HAP-1 (cell line): ENCODE measurements at places on chromosomes 16 and 17.

DNA sequence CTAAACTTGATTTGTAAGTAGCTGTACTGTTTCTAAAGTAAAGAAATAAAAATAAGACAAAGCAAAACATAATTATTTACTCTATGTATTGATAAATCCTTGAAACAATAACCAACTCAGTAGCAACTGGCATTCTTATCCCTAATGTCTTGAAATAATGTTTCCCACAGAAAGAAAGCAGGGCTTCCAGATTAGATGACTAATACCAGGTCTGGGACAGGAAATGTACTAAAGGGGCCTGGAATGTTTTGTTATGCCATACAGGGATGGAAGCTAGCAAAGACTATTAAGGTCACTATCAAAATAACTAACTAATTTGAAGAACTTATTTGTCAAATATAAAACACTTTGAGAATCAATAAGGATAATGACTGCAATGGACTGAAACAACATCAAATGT lies 82.1 kb downstream of the CFDP1 start:
- DNase-seq: no peak

DNA sequence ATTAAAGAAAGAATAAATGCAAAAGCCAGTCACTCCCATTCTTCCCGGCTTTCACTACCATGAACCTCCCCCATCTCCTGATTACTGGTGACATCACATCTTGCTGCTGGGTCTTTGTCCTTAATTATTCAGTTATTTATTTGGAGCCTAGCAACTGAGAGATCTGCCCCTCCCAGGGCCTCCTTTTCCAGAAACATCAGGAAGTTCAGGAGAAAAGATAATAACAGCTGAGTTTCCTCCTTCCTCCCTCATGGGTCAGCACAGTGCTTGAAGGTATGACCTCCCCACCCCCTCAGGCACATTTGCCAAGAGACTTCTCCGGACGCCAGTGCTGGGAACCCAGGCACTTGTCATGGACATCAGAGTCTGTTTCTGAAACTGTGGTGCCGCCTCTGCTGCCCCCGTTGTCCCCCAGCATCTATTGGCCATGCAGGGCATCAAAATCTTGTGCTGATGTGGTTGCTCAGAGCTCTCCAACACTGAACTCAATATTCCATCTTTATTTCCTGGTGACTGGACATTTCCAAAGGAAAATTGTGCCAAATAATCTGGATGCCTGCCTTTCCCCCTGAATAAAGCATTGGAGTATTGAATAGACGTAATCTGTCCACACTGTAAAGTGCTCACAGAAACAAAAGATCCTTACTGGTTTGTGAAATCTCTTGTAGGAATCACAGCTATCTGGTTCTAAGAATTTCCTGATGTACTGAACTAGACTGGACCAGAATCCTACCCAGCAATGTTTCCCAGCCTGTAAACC lies 71.8 kb downstream of the ZNF18 start:
- DNase-seq: no peak

GRCh38 chr17:57557834-57558681 lies 187.0 kb downstream of the CCDC182 start:
- DNase-seq: no peak

- DNase-seq: no peak
These were observed 54.1 kb downstream of the TNFRSF13B start for GRCh38 chr17:16917671-16918394.

DNA sequence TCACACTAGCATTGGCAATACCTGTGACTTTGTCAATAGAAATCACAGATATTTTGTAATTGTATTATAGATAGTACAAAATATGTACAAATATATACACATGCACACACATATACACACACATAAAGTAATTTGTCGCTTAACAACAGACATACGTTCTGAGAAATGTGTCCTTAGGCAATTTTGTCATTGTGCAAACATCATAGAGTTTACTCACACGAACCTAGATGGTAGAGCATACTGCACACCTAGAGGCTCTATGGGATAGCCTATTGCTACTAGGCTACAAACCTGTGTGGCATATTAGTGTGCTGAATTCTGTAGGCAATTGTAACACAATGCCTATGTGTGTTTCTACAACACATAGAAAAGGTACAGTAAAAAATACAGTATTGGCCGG lies 11.0 kb downstream of the UNC119 start:
- no peak for DNase-seq

GRCh38 chr16:20879175-20880040 lies 20.8 kb downstream of the DCUN1D3 start:
- DNase-seq: no peak

DNA sequence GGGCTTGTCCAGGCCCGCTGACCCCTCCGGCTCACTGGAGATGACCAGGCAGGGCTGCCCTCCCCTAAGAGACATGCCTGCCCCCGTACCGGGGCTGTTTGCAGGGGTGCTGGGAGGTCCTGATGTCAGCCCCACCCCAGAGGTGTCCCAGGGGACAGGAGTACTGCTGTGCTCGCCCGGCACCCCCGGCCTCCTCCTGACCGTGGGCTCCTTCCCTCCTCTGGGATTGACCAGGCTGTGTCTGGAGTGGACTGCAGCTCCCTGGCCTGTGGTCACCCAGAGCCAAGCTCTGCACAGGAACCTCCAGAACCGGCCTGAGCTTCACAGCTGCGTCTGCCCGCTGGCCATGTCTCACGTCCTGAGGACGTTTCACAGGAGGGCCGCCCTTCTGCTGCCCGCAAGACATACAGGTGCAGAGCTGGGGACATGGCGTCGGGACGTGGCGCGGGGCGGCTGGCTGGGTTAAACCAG lies 53.2 kb downstream of the LMF1 start:
- DNase-seq: no peak

DNA sequence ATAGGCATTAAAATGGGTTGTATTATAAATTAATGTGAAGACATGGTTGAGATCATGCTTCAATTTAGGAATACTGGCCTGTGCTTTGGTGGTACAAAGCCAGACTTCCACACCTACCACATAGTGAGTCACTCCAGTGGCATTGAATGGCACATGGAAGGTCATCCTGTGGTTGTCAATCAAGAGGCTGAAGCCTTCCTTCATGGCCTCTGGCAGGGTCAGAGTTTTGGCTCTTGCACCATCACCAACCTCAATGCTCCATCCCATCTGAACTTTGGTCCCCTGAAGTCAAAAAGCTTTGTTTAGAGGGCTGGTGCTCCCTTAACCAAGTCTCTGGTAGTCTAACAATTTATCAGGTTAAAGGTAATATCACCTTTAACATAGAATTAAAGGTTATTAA lies 6.1 kb downstream of the ZP2 start:
- DNase-seq: no peak

GRCh38 chr16:51731160-51731559 lies 580.1 kb upstream of the SALL1 start:
- no peak for DNase-seq

- no peak for DNase-seq
These were observed 39.8 kb downstream of the ARL4D start for GRCh38 chr17:43438626-43439025.

DNA sequence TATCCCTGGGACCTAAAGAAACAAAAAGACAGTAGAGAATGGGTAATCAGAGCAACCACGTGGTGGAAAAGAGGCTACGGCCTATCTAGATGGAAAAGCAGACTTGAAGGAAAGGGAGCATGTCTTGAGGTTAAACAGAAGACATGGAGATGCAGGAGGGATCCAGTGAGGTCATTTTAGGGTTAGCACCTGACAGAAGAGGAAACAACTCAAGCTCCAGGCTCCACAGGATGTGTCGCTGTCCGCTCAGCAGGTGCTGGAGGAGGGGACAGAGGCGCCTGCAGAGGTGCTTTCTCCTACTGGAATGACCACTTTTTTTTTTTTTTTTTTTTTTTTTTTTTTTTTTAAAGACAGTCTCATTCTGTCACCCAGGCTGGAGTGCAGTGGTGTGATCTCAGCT lies 47.5 kb upstream of the CLEC3A start:
- DNase-seq: peak; percentile 15

GRCh38 chr17:65356536-65356935 lies 204.9 kb downstream of the AXIN2 start:
- no peak for DNase-seq

GRCh38 chr17:48472411-48473281 lies 42.6 kb upstream of the SKAP1 start:
- DNase-seq: no peak

DNA sequence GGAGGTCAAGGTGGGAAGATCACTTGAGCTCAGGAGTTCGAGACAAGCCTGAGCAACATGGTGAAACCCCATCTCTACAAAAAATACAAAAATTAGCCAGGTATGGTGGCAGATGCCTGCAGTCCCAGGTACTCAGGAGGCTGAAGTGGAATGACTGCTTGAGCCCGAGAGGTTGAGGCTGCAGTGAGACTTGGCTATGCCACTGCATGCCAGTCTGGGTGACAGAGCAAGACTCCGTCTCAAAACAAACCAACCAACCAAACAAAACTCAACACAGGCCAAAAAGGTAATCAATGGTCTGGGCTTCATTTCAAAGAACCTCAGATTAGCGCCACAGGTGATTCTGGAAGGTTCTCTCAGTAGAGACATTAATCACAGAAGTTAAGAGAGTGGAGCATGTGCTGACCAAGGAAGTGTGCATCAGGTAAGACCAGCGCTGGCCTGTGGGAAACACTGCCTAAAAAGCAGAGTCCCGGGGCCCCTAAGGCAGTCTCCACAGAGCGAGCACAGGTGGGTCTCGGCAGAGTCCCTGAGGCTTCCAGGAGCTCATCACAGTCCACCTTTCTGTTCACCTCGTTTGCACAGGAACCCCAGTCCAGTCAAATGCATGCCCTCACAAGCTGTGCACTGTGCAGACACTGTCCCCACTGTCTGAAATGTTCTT lies 71.5 kb upstream of the TRAP1 start:
- no peak for DNase-seq

GRCh38 chr17:382644-383533 lies 30.3 kb upstream of the RPH3AL start:
- peak; percentile 50 for DNase-seq

- DNase-seq: no peak
These were observed 19.6 kb downstream of the DNAH17 start for GRCh38 chr17:78557598-78558039.

DNA sequence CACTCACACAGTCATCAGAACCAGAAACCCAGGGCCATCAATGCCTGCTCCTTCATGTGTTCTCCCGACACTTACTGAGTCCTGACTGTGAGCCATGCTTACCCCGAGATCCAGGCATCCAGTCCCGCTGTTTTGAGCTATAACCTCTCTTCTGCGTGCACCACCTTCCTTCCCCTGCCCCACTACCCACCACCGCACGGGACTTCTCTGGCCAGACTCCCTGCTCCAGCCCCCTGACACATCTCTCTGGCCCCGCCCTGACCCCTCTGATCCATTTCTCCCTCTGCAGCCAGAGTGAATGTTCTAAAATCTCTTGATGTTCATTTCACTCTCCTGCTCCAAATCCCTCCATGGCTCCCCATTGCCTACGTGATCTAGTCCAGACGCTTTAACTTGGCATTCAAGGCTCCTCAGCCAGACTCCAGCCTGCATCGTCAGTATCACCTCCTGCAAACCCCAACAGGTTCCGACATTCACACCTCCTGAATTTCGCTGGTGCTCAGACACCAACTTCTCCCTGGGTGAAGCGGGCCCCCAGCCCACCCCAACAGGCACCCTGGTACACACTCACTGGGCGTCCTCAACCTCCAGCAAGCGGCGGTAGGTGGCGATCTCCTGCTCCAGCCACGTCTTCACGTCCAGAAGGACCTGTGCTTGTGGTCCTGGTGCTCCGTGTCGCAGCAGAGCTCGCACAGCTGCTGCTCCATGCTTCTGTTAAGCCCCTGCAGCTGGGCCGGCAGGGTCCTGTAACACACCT lies 3.1 kb upstream of the KRT17 start:
- no peak for DNase-seq

- no peak for DNase-seq
These were observed 47.1 kb downstream of the IRX3 start for GRCh38 chr16:54239456-54239855.

DNA sequence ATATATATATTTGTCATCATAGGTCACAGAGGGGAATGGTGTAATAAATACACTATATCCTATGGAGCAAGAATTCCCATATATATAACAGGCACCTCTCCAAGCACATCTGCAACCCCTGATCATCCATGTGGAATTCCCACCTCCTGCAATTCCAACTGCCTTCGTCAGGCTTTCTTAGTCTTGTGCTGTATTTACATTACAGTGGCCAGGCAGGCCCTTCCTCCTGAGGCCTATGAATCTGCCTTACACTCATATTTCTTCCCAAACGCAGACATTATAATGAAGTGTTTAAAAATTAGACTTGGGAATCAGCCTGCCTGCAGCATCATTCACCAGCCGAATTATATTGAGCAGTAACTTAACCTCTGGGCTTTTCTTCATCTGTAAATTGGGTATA lies 19.3 kb upstream of the DNAH9 start:
- DNase-seq: no peak

- DNase-seq: no peak
These were observed 45.2 kb upstream of the SMPD3 start for GRCh38 chr16:68493412-68494070.

GRCh38 chr16:8782673-8783072 lies 14.8 kb downstream of the TMEM186 start:
- DNase-seq: no peak

GRCh38 chr17:48478224-48479013 lies 48.4 kb upstream of the SKAP1 start:
- no peak for DNase-seq

- no peak for DNase-seq
These were observed 718 bp upstream of the CBFB start for GRCh38 chr16:67028167-67028695.

DNA sequence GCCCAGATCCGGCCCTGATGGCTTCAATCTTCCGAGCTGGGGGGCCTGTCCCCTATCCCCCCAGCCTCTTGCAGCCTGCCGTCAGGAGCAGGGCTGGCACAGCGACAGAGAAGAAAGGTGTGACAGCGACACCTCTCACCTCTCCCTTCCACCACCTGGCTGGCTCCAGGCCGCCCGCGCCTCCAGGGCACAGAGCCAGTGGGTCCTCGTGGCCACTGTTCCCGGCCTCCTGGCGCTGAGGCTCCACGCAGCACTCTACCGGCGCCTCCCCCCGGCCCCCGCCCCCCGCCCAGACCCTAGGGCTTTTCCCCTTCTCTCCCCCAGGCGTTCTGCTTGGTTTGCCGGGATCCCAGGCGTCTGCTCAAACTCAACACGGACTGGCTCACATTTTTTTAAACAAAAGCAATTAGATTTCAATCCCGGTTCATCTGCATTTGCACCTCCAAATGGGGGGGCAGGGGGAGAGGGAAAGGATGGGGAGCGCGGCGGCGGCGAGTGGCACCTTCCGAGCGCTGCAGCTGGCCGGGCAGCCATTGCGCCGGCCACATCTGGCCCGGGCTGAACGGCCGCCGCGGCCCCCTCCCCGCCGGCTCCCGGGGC lies 12.8 kb upstream of the CBX8 start:
- peak; percentile 19 for DNase-seq

DNA sequence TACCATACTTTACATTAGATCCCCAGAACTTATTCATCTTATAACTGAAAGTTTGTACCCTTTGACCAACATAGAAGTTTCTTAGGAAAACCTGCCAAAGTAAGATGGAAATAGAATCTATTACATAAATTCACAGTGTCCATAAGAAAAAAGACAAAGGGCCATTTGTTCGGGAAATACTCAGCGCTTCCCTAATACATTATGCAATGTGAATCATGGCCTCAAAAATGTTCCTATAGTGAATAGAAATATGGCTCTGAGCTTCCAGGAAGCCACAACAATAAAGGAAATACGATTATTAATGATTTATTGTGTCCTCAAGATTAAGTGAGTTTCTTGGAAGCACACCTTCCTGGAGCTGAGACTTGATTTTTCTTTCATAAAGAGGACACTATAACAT lies 51.5 kb downstream of the GPRC5B start:
- DNase-seq: no peak

GRCh38 chr16:10658943-10659342 lies 35.8 kb downstream of the TEKT5 start:
- DNase-seq: no peak
